ENCODE measurements at places on chromosomes 1 and 21.
A peak's percentile ranks its signal among the peaks of the same experiment; 100 is the strongest.

GRCh38 chr1:116332451-116332850, 40.6 kb upstream of the ATP1A1 start:
- no peak for DNase-seq

GRCh38 chr1:159012495-159012894, 2.8 kb downstream of the IFI16 start:
- peak; percentile 26 for DNase-seq

DNA sequence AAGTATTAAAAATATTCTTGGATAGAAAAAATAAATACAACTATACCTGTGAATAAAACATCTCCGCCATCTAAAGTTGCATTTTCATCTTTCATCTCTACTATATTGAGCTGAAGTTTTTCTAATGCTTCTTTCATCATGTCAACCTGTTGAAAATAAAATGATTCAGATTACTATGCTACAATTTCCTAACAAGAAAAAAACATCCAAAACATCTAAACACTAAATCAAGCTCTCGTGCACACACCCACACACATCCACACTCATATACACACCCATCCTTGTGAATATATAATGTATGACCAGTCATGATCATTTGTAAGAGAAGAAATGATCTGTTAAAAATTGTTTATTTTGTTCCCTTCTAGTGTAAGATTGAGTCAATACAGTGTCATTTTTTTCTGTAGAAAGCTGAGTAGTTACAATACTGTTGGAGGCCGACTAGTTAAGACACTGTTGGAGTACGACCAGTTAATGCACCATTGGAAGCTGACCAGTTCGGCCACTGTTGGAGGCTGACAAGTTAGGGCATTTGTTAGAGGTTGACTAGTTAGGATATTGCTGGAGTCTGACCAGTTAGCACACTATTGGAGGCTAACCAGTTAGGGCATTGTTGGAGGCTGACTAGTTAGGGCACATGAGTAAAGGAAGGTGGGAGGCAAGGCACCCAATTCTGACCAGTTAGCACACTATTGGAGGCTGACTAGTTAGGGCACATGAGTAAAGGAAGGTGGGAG, 82.4 kb upstream of the BCL10 start:
- no peak for DNase-seq

GRCh38 chr1:99005537-99005942, 879 bp upstream of the PLPPR5 start:
- DNase-seq = no peak

- peak; percentile 68 for DNase-seq
These were observed 82.6 kb downstream of the ATF6 start for GRCh38 chr1:161848676-161849075.

GRCh38 chr21:33041981-33042380, 16.2 kb downstream of the OLIG2 start:
- DNase-seq = no peak

- DNase-seq = no peak
These were observed 7.0 kb downstream of the NAV1 start for GRCh38 chr1:201545851-201546492.

- no peak for DNase-seq
These were observed 618.6 kb downstream of the RWDD3 start for GRCh38 chr1:95852483-95853070.

DNA sequence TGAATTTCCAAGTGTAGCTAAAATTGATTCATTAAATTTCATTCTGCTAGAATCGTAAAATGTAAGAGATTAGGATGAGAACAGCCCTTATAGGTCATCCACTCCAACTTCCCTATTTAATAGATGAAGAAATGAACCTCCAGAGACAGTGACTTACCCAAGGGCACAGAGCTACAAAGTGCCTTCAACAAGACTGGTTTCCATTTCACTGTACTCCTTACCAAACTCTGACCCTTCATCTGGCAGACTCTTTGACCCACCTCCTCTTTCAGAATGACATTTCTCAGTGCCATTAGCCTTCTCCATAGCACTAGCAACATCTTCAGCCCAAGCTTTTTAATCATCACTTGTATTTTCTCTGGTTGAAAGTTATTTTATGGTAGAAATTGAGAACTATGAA, 161.3 kb downstream of the NEK7 start:
- no peak for DNase-seq

- DNase-seq = no peak
These were observed 2.0 kb downstream of the ATF3 start for GRCh38 chr1:212610575-212610967.

DNA sequence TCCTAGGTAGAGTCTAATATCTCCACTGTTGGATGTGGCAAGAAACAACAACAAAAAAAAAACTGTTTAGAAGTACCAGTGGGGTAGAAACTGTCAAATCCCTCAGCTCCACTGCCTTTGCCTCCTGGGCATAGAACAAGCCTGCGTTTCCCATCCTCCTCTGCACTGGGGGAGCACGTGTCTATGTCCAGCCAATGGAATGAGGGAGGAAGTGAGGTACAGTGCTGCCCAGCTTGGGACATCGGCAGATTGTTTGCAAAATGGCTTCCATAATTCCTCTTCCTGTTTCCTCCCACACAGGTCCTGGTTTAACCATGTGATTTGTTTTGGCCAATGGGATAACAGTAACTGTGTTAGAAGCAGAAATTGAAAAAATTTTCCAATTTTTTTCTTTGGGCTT, 39.1 kb downstream of the PSMG1 start:
- DNase-seq = no peak

- DNase-seq = no peak
These were observed 89.3 kb downstream of the PHTF1 start for GRCh38 chr1:113669988-113670387.

GRCh38 chr1:67793562-67793961, 39.7 kb downstream of the GNG12 start:
- DNase-seq = peak; percentile 51

DNA sequence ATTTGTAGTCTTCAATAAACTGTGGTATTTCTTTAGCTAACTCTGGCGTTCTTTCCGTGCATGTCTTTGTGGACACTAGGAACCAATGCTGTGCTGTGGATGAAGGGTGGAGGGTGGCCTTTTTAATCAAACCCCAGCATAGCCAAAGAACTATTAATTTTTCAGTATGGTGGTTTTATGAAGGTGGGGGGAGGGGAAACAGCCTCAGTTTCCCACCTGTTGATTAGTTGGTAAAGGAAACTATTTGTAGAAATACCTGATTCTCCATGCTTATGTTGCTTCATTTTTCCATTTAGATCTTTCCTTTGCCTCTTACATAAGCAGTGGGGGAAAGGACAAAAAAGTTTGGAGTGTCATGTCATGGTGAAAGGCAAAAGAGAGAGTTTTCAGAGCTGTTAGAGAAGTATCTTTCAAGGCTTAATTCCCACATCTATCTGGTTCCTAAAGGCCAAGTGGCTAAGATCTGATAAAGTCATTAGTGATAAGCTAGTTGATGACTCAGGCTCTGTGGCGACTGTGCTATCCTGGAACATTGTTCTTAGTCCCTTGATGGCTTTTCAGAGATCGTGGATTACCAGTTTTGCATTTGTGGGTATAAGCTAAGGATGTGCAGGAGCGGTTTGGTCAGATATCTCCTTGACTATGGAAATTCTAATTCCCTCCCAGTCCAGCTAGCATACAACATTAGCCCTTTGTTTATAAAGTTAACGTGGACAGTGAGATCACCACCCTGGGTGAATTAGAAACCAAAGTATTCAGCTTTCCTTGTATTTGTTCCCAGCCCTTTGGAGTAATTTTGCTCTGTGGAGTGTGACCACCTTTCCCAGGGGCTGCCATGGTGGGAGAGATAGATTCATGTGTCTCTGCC, 8.7 kb upstream of the HAX1 start:
- no peak for DNase-seq

DNA sequence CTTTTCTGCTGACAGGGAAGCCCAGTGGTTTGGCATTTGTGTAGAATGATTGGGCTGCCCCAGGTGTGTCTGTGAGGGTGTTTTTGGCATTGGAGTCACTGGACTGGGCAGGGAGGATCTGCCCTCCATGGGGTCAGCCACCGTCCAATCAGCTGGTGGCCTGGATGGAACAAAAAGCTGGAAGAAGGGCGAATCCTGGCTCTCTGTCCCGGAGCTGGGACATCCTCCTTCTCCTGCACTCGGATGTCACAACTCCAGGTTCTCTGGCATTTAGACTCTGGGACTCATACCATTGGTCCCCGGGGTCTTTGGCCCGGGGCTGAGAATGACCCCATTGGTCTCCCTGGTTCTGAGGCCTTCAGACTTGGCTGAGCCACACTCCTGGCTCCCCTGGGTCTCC, 11.2 kb downstream of the SPSB1 start:
- no peak for DNase-seq

DNA sequence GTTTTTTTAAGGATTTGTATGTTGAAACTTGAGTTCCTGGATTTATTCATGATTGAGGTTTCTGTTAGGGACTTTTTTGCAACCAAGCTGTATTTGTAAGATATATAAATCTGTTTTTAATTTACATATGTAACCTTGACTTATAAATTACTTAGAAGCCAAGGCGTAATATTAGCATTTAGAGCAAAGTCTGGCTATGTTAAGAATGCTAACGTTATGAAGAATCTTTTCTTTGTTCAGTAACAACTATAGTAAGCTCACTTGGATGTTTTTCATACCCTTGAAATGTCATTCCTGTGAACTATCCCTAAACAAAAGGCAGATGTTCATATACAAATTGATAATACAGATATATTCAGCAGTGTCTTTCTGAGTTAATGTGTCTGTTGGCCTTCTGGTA, 155.3 kb downstream of the MAGI3 start:
- DNase-seq = peak; percentile 55

GRCh38 chr1:22780696-22781095, 70.1 kb downstream of the EPHB2 start:
- no peak for DNase-seq

DNA sequence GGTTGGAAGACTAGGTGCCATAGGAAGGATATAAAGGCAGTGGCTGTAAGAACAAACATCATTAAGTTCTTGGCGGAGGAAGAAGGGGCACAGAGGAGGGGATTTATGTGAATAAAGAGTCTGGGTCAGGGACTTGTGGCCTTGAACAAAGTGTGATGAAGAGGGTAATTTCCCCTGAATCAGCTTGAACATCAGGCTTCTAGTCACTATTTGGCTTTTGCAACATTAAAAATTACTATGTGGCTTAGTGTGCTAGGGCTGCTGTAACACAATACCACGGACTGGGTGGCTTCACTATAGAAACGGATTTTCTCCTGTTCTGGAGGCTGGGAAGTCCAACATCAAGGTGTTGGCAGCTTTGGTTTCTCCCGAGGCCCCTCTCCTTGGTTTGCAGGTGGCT, 70.5 kb upstream of the CNIH3 start:
- DNase-seq = no peak

- peak; percentile 3 for DNase-seq
These were observed 1.6 kb upstream of the EFNA1 start for GRCh38 chr1:155125946-155126555.

DNA sequence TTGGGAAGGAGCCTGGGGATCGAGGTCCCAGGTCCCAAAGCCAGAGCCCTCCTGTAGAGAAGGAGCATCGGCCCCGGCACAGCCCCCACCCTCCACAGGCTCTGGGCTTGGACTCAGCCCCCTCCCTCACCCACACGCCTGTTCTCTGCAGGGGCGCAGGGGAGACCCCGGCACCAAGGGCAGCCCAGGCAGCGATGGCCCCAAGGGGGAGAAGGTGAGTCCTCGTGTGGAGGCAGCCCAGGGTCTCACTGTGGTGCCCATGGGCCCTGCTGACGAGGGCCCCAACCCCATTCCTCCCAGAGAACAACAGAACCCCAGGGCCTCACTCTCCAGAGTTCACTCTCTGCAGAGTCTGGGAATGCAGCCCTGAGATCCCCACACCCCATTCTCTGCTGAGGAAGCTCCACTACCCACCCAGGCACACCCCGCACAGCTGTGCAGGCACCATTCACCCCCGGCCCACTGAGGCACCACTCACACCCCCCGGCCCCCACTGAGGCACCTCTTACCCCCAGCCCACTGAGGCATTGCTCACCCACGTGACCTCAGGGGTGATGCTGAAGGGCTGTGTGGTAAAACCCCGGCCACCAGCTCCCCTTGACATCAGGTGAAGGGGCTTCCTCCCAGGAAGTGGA, 21.8 kb downstream of the COL6A2 start:
- no peak for DNase-seq

DNA sequence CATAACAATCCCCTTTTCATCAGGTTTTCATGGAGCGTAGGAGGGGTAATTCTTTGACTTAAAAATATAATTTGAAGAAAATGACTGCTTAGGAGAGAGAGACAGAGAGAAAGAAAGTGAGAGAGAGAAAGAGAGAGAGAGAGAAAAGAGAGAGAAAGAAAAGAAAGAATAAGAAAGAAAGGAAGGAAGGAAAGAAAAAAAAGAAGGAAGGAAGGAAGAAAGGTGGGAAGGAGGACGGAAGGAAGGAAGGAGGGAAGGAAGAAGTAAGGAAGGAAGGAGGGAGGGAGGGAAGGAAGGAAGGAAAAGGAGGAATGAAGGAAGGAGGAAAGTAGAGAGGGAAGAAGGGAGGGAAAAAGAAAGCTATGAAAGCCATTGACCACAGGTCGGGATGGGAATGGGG, 10.8 kb upstream of the DEGS1 start:
- DNase-seq = no peak

DNA sequence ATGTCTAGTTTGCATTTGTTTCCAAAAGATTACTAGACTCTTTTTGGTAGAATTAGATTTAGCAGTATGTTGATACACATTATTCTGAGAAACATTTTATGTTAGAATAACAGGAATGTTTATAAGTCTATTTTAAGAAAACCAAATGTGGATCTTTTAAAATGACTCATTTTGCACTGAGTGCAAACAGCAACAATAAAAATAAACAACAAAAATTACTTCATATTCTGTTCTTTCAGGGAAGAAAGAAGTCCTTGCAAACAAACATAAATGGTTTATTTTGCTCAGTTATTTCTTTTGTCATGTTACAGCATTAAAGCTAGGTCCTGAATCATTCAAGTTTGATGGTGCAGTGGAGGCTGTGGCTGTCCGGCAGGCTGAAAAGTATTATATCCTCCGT, 106.8 kb upstream of the TENT5C start:
- DNase-seq = no peak

DNA sequence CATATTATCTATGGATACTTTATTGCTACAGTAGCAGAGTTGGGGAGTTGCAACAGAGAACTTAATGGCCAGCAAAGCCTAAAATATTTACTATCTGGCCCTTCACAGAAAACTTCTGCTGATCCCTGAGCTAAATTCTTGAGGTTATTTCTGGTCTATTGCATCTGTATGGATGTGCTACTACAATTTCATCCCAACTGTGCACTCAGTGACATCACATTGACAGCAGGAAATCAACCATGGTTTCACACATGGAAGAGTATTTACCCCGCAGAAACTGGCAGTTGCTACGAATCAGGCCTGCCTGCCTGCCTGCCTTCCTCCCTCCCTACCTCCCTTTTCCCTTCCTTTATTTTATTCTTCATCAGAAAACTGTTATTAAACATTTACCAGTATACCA, 12.1 kb downstream of the CLCA2 start:
- DNase-seq = peak; percentile 22

DNA sequence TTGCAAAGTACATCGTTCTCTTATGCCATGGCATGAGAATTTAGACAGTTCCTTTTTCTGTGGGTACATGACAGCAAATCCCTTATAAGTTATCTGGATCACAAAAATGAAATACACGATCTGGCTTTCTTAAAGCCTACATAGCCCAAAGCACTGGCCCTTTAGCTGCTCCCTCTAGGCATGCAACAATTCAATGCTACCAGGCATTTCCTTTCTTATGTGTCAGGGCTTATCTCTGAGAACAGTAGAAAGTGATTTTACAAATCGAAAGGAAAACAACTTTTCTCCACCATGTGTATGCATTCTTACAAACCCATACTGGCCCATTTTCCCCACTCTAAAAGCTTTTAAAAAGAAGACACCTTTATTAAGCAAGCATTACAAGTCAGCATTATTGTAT, 139.7 kb downstream of the GRIK1 start:
- no peak for DNase-seq
